ENCODE measurements at places on chromosomes 4 and X.

GRCh38 chrX:32954125-32954524 is 257.2 kb downstream of the DMD start:
- DNase-seq: no peak

GRCh38 chrX:151183912-151184565 is 7.7 kb downstream of the GPR50 start:
- no peak for DNase-seq

- no peak for DNase-seq
These were observed 1489.4 kb downstream of the RAPGEF2 start for GRCh38 chr4:160592258-160592657.

DNA sequence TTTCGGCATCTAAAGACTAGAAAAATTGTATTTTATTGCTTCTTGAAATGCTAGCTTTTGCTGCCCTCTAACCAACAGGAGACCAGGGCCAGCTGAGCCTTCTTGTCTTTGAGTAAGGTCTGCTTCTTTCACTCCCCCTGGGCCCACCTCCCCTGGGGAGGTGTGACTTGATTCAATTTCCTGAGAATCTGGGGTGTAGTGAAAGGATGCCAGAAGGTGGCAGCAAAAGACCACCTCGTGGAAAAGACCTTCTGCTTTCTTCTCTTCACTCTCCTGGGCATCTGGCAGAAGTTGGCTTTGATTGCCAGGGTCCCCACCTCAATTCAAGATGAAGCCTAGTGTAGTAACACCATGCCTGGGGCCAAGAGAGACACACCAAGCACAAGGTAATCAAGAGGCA is 96.5 kb upstream of the MAOA start:
- DNase-seq: peak; percentile 30

GRCh38 chrX:81537723-81538122 is 335.8 kb downstream of the SH3BGRL start:
- no peak for DNase-seq

DNA sequence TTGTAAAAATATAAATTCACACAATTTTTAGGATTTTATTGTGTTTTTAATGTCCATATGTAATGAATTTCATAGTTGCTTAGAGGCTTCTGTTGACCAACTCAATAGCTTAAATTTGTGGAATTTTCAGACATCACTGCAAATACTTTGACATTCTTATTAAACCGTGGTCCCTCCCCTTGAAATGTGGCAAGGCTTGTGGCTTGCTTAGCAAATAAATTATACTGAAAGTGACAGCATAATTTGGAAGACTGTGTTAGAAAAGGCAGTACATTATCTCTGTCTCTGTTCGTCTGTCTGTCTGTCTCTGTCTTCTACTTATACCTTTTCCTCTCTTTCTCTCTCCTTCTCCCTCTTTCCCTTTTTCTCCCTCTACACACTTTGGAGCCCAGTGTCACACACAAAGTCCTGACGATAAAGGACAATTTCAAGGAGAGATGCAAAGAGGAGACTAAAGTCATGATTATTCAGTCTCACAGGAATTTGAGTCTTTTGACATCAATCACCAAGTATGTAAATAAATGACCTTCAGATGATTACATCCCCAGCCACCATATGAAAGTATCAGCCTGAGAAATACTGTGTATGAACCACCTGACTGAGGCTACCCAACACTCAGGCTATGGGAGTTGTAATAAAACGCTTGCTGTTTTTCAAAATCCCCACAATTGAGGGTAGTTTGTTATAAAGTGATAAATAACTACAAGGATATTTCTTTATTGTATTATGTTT is 21.0 kb upstream of the UGT2B7 start:
- no peak for DNase-seq

GRCh38 chrX:136310411-136310810 is 9.6 kb downstream of the ADGRG4 start:
- no peak for DNase-seq

- no peak for DNase-seq
These were observed 24.8 kb downstream of the CPE start for GRCh38 chr4:165403637-165404036.

- DNase-seq: no peak
These were observed 47.6 kb downstream of the ABCG2 start for GRCh38 chr4:88110826-88111225.

GRCh38 chrX:21939906-21940305 is 603 bp upstream of the SMS start:
- no peak for DNase-seq

DNA sequence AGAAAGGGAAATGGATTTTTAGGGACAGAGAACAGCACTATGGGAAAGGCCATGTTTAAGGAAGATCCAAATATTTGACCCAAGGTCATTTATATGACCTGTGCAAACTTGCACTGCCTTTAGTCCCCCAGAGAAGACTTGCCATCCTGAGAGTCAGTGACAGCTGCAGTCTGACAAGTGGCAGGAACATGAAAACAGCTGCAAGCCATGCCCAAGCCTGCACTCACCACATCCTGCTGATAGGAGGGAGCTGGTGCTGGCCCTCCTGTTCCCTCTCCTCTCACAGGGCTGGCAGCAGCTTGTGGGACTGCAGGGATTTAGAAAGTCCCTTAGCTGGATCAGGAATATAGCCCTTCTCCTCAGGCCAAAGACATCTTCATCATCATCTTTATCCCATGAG is 187.7 kb downstream of the RAP1GDS1 start:
- DNase-seq: peak; percentile 34

- peak; percentile 16 for DNase-seq
These were observed 4.6 kb downstream of the PNMA5 start for GRCh38 chrX:152989292-152989658.

- DNase-seq: no peak
These were observed 265.7 kb upstream of the FAM241A start for GRCh38 chr4:111879539-111879938.

DNA sequence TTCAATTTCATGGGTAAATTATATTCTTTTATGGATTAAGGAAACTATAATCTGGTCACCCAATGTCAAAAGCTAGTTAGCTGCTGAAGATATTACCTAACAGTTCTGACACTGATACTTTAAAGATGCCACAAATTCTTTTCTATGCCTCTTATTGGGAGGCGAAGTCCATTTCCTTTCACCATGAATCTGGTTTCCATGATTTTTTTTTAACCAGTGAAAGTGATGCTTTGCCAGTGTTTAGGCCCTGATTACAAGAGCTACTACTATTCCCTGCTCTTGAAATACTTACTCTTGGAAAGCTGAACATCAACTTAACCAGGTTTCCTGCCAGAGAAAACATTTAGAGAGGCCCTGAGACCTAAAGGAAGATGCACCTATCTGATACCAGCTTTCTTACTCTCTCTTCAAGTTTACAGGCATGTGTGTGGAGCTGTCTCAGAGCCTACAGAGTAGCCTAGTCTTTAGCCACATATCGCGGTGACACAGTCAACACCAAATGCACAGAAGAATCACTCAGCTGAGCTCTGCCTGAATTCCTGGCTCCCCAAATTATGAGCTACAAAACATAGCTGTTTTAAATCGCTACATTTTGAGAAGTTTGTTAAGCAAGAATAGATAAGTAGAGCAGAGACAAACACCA is 1280.8 kb downstream of the PCDH7 start:
- no peak for DNase-seq

DNA sequence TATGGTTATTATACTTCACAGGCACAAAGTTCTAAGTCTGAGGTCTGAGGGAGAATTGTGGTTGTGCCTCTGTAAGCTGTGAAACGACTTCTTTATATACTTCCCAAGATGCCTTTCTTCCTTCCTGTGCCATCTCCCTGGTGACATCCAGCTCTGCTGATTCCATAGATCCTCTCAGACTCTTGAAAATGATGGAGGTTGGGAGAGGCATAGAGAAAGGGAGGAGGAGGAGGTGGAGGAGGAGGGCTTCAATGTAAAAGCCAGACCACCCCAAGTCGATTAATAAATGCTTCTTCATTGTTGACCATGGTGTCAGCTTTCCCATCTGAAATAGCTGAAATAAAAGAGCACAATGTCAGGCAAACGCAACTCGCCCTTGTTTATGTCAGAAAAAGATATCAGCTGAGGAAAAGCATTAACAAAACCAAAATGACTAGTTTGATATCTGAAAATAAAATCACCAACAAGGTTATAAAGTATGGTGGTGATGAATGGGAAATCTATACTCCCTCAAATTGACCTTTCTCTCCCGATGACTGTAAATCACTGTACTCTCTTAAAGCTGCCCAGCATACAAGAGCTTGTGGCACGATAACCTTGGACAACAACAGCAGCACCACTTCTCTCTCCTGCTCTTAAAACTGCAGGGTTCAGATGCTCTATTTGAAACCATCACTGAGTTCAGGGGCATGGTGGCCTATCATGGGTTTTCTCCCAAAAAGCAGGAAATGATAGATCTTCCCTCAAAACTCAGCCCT is 230.4 kb upstream of the GALNT7 start:
- no peak for DNase-seq

DNA sequence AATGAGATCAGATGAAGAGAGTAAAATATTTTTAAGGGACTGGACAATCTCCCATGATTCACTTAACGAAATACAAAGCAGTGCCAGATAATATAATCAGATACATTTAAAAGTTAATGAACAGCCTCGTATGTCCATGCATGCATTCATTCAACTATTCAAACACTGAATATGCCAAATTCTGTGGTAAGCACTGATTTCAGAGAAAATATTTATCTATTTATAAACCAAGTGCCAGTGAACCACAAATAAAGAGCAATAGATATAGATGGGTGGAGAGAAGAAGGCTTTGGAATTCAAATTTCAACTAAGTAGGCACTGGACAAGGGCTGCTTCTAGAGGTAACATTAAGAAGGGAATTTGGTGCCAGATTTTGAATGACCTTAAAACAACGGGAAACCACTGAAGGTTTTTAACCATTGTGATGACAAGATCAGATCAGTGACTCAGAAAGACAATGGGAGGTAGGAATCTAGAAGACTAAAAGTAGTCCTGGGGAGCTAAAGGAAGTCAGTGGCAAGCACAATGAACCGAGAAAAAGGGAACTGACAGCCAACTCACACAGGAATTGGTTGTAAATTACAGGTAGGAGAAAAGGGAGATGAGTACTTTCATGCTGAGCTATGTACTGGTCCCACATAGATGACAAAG is 14.2 kb downstream of the ELOVL6 start:
- DNase-seq: no peak

DNA sequence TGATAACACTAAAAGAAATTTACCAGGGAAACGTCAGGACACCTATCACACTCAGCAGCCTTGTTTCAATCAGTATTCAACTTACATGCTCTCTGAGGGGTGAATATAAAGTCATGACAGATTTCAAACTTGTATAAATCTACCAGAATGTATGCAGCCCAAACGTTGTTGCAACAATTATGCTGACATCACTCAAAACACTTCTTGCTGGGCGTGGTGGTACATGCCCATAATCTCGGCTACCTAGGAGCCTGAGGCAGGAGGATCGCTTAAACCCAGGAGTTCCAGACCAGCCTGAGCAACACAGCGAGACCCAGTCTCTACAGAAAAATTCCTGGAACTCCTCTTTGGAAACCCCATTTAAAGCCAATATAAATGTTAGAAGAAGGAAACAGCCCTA is 266.6 kb upstream of the GPC4 start:
- DNase-seq: no peak

GRCh38 chrX:76148041-76148665 is 24.7 kb upstream of the PBDC1 start:
- peak; percentile 35 for DNase-seq

DNA sequence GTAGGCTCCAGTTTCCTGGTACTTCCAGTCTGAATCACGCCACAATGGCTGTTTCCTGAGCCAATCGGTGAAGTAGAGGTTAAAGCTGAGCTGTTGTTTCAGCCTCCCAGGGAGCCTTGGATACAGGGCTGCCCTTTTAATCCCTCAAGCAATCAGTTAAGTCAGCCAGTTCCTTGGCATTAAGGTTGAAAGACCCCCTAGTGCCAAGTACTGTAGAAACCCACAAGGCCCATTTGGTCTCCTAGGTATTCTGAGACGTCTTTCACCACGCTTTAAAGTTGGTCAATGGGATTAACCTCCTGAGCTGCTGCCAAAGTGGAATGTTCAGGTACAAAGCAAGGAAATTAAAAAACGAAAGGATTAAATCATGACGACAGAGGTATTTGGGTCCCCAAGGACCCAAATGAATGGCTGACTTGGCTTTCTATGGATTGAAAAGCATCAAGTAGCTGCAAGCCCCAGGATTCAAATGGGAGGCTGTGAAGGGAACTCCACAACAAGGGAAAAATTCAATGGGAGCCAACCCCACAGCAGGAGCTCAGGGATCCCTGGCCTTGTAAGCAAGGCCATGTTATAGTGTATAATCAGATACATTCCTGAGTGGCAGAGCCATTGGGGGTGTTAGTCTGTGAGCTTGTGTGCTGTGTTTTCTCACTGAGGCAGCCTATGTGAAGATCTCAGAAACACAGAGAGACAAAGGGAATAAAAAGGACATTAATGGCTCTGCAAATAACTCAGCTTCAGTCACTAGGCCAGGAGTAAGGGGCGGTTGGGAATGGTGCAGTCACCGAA is 86.0 kb downstream of the ATG4A start:
- no peak for DNase-seq

- DNase-seq: no peak
These were observed 488.9 kb upstream of the FAT1 start for GRCh38 chr4:187212446-187213080.

DNA sequence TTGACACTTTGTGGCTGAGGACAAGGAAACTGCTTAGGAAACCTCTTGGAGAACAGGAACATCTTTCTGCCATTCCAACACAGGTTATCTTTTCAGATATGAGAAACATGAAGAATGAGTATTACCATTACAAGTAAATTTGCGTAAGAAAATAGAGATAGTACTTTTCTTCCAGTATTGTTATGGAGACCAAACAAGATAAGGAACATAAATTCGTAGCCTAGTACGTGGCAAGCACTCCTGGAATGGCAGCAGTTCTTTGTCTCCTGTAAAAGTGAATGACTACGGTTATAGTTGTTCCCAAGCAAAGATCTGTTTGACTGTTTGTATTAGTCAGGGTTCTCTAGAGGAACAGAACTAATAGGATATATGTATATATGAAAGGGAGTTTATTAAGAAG is 843.1 kb downstream of the STIM2 start:
- no peak for DNase-seq

GRCh38 chrX:38571058-38571457 is 9.7 kb downstream of the TSPAN7 start:
- DNase-seq: no peak

- DNase-seq: no peak
These were observed 48.2 kb downstream of the CASK start for GRCh38 chrX:41875142-41875541.

DNA sequence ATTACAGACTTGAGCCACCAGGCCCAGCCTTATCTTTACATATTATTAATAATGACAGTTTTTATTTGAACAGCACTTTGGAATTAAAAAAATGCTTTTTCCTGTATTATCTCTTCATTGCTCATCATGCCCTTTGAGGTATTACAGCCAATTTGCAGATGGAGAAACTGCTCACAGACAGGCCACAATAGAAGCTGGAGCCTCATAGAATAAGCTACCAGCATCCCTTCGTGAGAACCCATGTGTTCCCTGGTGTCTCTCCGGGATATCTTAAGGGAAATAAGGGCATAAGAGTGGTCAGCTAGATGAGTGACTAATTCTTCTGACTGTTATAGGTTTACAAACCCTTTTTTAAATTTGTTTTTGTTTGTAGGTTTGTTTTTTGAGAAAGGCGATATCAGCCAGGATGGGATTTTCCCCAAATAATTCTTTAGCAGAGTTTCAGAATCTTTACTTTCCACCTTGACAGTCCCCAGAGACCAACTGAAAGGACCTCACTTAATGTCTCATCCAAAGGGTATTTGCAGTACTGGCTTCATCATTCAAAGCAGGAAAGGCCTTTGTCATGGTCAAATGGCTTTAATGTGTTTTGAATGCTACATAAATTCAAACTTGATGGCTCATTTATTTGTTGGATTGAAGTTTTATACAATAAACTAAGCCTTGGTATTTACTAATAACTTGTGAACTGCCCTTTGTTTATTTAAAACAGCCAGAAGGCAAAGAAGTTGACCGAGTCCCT is 48.0 kb upstream of the SOD3 start:
- no peak for DNase-seq

All from CD4-positive, alpha-beta T cell treated with Interleukin-4 for 1 hour (primary cell).